ENCODE measurements at places on chromosomes 2 and 18.

GRCh38 chr2:67503066-67503795, 106.1 kb downstream of the ETAA1 start:
- no peak for DNase-seq

DNA sequence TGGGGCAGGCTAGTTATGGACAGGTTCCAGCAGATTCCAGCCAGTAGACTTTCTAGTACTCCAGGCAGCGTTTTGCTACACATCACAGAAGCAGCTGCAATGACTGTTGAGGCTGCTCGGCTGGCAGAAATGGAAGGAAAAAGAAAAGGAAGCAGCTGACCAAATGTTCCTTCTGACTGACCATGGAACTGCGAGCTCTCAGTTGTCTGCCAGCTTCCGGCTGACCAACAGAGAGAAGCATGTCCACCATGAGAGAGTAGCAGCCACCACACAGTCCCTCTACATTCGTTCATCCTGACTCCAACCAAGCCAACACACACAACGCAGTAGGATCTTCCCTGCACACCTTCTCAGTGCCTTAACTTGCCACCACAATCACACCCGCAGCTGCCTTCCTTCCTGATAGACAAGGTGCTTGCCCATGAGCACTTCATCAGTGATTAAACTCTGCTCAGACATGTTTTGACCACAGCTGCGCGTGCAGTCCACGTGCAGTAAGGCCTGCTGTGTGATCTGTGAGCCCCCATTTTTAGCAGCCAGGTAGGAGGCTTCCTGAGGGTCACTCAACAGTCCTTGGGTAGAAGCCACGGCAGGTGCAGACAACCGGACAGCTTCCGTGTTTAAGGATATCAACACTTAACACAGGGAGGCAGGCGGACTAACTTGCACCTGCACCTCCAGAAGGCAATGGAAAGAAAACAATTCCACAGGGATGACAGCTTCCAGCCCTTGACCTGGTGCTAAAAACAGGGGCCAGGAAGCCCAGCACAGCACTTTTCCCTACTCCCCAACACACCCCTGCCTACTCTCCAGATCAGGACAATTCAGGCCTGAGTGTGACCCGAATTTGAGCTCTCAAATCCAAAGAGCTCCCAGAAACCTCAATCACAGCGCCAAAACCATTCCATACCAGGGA, 996 bp downstream of the TGFBRAP1 start:
- DNase-seq = no peak

DNA sequence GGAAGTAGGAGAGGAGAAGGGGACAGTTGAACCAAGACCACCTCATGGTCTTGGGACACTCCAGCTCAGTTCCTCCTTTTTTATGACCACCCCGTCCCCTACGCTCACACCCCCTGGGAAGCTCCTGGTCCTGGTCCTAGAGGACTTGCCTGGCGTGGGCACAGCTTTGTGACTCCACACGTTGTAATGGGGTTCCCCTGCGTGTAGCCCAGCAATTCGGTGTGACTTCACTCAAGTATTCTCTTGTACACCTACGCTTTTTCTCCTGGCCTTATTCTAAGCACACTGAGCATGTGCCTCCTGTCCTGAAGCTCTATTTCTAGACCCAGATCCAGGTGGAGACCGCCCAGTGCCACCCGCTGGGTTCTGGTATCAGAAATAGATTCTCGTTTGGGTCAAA, 36.1 kb upstream of the B3GNT7 start:
- DNase-seq = no peak

DNA sequence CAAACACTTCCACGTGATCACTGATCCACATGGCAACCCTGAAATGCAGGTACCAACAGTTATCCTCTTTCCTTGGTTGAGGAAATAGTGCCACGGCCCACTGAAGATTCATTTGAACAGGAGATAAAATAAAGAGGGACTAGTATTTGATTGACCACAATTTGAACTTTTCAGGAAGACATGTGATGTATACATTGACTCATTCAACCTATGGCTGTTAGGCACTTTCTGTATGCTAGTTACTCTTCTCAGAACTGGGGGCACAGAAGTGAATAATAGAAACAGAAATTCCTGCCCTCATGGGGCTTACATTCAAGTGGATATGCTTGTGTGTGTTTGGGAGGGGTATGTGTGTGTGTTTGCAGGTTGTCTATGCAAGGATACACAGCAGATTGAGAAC, 199.6 kb downstream of the PRKCE start:
- no peak for DNase-seq

DNA sequence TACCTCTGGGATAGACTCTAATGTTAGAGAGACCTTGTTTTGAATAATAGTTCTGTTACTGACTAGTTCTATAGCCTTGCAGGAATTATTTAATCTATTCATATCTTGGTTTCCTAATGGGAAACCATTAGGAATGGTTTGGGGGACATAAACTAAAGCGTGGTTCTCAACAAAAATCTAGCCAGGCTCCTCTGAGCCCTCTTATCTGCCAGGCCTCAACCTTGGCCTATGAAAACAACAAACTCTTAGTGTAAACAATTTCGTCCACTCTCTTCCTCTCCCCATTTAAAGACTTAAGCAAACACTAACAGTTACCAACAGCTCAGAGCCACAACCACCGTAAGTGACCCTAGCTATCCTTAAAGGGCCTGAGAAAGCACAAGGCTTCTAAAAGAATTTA, 10.6 kb upstream of the NBAS start:
- no peak for DNase-seq
